ENCODE measurements at places on chromosomes 7 and 10.

DNA sequence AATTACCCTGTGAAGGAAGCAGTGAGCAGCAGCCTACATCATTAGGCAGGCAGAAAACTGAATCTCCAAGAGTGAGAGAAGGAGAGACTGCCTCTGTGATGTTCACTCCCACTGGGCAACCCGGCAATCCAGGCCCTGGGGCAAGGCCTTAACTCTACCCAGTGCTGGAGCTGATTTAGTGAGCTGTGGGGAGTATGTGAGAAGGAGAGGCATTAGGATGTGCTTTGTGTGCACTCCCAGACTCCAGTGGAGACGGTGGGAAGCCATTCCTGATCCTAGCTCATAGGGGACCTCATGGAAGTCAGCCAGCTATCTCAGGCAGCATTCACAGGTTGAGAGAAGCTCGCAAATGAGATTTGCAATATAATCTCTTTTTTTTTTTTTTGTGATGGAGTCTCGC, 41.1 kb upstream of the CDK13 start:
- DNase-seq: no peak

DNA sequence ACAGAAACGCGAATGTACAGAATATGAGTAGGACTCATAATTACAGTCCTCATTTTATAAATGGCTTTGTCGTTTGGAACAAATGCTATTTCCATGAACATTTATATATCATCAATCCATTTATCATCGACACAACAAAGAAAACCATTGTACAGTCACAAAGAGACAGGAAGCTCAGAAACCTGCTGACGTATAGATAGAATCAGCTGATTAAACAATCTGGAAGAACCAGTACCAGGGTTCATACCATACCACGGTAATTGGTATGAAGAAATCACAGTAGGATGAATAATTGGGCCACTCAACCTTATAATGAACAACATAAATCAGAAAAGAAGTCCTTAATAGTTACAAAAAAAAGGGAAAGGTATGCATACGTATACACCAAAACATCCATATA, 295.0 kb downstream of the PARD3 start:
- no peak for DNase-seq

DNA sequence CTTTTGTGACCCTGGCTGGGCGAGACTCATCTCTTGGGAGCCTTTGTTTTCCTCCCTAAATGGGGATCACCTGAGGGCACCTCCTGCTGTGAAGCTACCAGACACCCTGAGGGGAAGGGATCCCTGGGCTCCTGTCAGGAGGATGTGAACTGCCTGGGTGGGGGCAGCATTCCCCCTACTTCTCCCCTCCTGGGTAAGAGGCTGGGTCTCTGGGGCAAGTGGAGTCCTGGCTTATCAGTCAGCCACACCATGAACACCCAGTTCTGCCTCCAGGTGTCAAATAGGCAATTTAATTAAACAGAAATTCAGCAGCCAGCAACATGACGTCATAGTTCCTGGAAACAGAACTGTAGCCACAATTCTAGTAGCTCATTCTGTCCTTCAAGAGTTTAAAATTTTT, 97.7 kb upstream of the RET start:
- no peak for DNase-seq

DNA sequence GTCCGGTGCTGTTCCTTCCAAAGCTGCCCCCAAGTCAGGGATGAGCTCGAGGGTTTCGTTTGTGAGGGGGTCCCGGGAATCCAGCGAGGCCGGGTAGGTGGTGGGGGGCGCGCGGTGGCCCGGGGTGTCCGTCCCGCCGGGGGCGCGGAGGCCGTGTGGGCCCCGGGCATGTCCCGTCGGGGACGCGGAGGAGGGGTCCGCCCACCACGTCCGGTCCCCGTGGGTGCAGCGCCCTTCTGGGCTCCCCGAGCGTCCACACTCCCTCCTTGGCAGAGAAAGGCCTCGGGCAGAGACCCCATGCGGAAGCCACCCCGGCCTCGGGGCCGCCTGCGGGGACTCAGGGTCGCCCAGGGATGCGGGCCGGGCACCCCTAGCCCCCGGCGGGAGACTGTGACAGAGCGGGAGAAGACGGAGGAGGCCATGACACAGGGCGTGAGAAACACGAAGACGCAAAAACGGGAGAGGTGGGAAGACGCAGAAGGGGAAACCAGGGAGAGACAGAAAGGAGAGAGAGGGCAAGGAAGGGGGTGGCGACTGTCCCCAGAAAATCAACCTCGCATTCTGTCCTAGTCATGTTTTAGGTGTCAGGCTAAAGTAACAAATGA, 640 bp upstream of the ZNF425 start:
- DNase-seq: peak; percentile 26

DNA sequence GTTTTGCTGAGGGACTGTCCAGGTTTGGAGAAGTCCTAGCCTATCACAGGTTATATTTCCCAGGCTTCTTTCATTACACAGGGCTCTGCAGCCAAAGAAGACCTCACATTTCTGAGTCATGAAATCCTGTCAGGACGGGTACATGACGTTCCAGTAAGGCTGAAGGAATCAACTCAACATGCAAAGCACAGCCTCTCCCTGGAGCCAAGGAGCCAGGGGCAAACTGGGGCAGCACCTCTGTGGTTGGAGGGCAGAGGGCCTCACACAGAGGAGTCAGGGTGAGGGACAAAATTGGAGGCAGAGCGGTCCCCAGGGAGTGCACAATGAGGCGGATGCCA, 116.3 kb upstream of the GDF10 start:
- DNase-seq: no peak

DNA sequence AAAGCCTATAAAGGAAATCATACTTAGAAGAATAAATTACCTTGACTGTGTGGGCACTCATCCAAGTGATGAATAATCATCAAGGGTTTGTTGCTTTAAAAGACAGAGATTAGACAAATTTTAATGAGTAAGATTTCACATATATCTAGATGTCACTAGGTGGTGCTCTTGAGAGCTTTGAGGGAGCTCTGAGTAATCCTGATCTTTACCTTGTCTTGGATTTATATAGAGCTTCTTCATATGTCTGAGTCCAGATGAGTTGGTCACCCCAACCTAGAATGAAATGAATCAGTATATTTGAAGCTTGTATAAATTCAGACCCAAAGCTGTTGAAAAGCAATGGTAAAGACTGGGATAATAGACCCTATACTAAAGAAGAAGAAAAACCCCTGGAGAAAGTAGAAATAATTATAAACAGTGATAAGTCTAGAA, 3.7 kb downstream of the AGR2 start:
- no peak for DNase-seq

GRCh38 chr7:128890306-128891109, 20.0 kb downstream of the KCP start:
- no peak for DNase-seq

DNA sequence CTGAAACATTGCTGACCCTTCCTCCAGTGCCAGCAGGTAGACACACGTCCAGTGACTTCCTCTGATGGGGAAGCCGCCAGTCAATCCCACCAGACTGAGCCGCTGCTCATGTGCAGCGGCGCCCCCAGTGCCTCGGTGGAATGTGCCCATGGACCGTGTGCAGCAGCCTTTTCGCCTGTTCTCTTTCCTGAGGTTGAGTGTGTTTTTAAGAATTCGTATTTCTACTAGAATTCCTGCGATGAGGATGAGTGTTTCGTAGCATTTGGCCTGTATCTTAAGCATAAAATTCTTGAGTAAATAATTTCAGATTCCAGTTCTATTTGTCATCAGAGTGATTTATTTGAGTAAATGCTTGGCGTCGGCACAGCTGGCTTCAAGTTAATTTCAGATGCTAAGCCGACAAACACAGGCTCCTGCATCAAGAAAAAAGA, 35.4 kb downstream of the BNIP3 start:
- no peak for DNase-seq

- DNase-seq: no peak
Measured at GRCh38 chr10:86303626-86304025, 63.0 kb downstream of the GRID1 start.

- DNase-seq: no peak
Measured at GRCh38 chr10:28674782-28675181, 2.5 kb upstream of the BAMBI start.

GRCh38 chr10:133009218-133009950, 67.0 kb upstream of the CFAP46 start:
- no peak for DNase-seq

DNA sequence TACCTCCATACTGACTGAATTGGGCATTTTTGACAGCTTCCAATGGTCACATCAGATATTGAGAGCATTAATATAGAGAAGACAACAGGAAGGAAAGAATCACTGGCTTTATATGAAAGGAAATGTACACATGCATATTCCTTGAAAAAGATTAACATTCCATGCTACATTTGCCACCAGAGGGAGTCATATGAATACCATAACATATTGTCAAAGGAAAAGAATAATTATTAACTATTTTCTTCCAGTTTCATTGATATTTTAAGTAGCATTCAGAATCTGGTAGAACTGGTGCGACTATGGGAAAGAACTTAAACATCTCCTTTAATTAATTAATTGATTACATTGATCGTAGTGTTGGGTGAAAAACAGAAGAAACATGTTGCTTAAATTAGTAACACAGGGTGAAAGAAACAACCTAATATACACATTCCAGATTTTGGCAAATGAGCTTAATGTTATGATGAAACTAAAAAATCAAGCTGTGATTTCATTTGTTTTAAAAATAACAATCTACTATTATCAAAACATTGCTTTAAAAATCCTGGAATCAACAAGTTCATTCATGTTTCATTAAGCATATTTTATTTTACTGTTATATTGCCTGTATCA, 71.5 kb downstream of the GPR85 start:
- no peak for DNase-seq

DNA sequence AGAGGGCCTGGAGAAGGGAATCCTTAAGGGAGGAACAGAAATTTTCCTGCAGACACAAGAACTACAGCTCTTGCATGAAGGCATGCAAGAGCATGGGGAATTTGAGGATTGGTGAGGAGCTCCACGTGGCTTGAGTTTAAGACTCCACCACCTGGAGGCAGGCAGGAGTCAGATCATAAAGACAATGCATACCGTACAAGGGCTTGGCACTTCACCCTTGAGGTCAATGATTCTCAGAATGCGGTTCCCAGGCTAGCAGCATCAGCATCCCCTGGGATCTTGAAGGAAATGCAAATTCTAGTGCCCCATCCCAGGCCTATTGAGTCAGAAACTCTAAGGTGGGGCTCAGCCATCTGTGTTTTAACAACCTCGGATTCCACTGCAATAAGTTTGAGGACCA, 143.8 kb downstream of the C7orf25 start:
- no peak for DNase-seq

- no peak for DNase-seq
Measured at GRCh38 chr7:131935180-131935579, 378.8 kb upstream of the PODXL start.

GRCh38 chr10:10818082-10818481, 199.6 kb upstream of the CELF2 start:
- no peak for DNase-seq

DNA sequence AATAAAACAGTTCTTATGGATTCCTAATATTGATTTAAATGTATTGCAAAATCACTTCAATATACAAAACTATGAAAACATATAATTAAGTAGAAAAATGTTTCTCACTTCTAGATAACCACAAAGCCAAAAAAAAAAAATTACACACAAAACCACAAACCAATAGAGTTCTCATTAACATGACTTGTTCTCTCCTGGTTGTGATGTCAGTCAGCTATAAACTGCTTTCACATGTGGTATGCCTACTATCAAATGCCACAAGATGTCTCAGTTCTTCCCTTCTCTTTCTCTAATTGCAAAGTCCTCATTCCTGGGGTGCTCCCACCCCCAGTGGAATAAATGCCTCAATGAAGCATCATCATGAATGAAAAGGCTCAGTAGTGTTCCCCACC, 16.6 kb downstream of the GNAI1 start:
- DNase-seq: no peak

GRCh38 chr7:30764030-30764975, 6.9 kb upstream of the MINDY4 start:
- no peak for DNase-seq

- DNase-seq: no peak
Measured at GRCh38 chr10:114181971-114182370, 2.8 kb downstream of the TDRD1 start.

DNA sequence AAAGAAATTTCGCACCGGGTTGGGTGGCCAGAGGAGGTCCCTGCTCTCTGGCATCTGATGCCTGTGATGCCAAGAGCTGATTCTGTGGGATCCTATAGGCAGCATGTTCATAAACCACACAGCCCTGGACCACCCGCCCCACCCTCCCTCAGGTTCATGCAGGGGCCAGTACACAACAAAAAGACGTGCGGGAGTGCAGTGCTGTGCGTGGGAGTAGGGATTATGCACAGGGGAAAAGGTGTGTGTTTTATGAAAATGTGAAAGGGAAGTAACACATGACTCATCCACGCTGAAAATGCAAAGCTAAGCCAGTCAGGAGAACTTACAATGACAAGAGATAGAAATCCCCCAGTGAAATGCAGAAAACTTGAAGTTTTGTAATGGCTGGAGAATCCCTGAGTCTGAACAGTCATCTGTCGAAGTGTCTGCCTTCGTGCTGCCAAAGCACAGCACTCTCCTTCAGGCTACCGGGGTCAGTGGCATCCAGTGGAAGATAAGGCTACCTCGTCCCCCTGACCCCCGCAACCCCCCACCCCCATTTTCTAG, 1.1 kb downstream of the KIAA1217 start:
- no peak for DNase-seq

- peak; percentile 45 for DNase-seq
Measured at GRCh38 chr7:50449881-50450589, at the start of gene FIGNL1. Gene FIGNL1 (minus strand): TSS chr7:50450350. CDS start chr7:50447287, 3,063 bp downstream.

DNA sequence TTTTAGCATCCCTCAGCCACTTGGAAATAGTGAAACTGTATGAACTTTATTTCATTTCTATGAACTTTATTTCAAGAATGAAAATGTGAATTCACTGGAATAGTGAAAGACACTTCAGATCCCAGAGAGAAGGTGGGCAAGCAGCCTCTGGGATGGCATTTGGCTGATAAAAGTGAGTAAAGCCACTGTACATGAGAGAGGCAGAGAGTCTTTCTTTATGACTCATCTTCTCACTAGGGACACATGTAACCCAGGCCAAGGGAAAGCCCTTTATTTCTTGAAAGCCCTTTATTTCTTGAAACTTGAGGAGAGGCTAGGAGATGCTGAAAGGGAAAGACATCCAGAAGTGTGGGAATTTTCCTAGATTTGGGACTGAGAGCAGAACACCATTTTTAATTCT, 148.9 kb upstream of the SMIM30 start:
- DNase-seq: no peak

DNA sequence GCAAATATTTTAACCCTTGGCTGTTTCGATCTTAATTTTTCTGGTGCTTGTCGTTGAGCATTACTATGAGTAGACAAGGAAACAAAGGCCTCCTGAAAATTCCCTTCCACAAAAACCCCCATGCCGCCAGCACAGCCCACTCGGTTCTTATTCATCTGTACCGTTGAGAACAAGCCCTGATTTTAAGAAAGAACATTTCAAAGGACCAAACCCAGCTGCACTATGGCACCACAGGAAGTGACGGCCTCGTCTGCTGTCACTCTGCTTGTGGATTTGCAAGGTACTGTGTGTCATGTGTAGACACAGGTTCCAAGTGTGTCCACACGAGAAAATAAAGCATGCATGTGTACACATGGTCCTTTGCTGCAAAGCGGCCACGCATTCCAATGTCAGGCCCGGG, 285.2 kb downstream of the DNAJB6 start:
- DNase-seq: no peak

All from T-helper 2 cell (primary cell).